ENCODE measurements at places on chromosomes 3 and 15. TPM values are rescaled to one million over a fixed set of nuclear protein-coding genes. Genes with fewer than 3 reads are reported as not detected.
A peak's percentile ranks its signal among the peaks of the same experiment; 100 is the strongest.

DNA sequence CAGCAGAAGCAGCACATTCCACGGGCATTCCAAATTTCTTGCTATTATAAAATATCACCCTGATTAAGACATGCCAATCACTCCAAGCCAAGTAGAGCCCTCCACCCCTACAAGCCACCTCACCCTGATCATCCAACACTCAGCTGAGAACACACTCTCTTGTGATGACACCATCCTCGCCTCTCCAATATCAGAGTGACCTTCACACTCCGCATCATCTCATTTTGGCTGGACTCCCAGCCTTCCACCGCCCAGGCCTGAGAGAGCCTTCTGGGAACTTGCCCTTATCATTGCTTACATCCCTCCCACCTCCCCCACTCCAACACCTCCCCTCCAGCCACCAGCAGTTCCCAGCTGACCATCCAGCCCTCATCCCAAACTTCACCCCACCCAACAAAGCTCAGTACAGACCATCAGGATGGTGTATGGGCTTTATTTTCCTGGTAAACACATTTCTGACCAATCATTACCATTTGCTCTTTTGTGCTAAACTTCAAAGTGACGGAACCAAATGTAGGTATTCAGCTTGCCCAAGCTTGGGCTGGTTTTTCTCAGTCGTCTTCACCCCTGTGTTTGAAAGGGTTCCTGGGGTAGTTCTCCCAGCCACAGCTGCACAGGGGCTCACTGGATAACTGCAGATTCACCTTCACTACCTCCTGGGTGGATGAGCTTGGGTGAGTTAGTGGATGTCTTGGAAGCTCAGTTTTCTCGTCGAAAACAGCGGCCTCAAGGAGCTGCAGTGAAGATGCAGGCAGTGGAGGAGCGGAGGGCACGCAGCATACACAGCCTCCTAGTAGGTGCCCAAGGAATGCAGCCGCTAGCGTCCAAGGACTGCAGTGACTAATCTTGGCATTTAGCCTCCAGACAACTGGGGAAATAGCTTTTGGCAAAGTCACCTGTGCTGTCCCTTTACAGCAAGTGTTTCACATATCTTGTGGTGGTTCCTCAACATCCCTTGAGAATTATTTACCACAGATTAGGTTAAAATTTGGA is 115.1 kb downstream of the LIPC start:
- DNase-seq: peak; percentile 59

- no peak for DNase-seq
Measured at GRCh38 chr15:74336061-74337005, 31.1 kb downstream of the CYP11A1 start.

ESYT3 gene
- 2.0 TPM for total RNA-seq

SLC22A13 gene
- 0.29 TPM for total RNA-seq

- peak; percentile 89 for DNase-seq
Measured at GRCh38 chr3:177724020-177724638, 526.8 kb upstream of the TBL1XR1 start.

DNA sequence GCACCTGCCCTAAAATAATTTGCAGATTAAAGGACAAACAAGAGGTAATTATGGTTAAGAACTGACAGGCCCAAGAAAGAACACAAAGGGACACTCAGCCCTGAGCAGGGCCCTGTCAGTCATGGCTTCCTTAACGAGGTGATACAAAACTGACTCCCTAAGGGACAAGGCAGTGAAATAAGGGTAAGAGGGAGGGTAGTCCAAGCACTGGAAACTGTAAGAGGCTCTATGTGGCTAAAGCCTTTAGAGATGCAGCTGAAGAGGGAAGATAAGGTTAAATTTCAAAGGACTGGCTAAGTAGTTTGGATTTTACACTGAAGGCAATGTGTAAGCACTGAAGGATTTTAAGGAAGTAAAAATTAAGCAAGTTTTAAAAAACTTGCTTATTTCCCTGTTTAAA is 3.9 kb downstream of the ATR start:
- DNase-seq: no peak

GRCh38 chr15:78178064-78178463 is 28.9 kb downstream of the IDH3A start:
- no peak for DNase-seq

THPO gene
- total RNA-seq: 0.92 TPM
